ENCODE measurements at places on chromosomes 1 and 21.

DNA sequence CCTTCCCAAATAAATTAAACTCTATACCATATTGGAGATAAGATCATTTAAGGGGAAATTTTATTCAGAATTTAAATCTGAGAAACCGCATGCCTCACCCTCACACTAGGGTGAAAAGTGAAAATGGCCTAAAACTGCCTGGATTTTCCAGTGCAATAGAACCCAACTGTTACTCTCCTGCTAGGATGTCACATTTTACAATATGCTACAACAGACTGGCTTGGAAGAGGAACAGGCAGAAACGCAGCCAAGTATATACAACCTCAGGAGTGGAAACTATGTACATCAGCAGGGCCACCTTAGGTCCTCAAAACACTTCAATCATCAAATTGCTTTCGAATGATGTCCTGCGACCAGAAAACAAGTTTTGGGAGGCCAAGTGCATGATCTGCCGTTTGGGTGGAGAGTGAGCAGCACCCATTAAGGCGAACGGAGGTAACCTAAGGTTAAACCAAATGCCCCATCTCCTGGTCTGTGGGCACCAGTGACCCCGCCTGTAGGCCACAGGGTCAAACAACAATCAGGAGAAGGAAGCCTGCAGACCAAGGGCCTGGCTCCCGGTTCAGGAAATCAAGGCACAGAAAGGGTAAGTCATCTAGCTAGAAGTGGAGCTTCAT lies 4.9 kb downstream of the RCAN1 start:
- DNase-seq, result no peak

GRCh38 chr1:54609301-54609921 lies 13.9 kb downstream of the FAM151A start:
- DNase-seq, result no peak

DNA sequence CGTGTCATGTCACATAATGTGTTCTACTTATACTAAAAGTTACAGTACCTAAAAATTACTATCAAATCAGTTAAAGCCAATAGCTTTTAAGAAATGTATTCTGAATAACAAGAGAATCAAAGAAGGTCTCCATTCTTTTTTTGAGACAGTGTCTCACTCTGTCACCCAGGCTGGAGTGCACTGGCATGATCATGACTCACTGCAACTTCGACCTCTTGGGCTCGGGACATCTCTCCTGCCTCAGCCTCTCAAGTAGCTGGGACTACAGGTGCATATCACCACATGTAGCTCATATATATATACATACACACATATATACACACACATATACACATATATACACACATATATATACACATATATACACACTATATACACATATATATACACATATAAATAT lies 20.1 kb downstream of the COP1 start:
- no peak for DNase-seq

GRCh38 chr1:77398152-77398551 lies 116.3 kb downstream of the AK5 start:
- no peak for DNase-seq

- no peak for DNase-seq
Observed at GRCh38 chr1:212186427-212187207, 98.6 kb upstream of the PPP2R5A start.

DNA sequence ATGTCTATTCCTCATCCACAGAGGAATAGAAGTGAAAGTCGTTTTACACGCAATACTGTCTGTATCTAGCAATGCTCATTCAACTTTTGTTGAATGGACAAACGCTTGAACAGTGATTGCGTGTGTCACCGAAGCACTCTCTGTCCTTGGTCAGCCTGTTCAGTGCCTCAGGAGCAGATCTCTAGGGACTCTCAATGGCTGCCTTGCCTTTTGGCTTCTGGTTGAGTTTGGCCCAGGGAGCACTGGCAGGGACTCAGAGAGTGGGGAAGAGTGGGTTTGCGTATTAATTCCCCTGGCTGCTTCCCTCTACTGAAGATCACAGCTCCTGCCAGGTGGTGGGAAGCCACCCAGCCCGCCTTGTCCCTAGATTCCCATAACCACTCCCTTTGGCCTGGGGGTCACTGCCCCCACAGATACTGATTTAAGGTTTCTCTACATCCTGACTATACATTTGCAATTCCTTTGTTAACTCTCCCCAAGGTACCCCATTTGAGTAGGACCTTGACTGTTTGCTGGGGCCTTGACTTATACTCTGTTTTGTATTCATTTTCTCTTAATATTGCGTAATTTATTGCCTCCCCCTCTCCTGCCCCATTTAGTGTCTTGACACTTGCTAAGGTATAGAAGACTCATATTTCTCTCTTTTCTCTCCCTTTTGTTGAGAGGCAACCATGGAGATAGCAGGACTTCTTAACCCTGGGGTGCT lies 61.7 kb upstream of the USP24 start:
- no peak for DNase-seq

GRCh38 chr1:180899262-180899661 lies 13.4 kb upstream of the KIAA1614 start:
- peak; percentile 9 for DNase-seq

DNA sequence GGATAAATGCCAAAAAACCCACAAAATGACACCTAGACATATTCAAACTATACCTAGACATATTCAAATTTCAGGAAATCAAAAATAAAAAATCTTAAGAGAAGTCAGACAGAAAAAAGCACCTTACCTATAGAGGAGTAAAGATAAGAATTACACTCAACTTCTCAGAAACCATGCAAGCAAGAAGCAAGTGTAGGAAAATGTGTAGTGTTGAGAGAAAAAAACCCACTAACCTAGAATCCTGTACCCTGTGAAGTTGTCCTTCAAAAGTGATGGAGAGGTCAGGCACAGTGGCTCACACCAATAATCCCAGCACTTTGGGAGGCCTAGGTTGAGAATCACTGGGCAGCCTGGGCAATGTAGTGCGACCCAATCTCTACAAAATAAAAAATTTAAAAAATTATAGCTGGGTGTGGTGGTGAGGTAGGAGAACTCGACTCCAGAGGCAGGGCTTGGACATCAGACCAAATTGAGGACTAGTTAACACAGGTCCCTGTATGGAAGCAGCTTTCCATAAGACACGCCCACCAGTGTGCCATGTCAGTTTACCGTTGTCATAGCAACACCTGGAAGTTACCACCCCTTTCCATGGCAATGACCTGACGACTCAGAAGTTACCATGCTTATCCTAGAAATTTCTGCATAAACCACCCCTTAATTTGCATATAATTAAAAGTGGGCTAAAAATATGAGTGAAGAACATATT lies 20.7 kb downstream of the PDIK1L start:
- peak; percentile 33 for DNase-seq

DNA sequence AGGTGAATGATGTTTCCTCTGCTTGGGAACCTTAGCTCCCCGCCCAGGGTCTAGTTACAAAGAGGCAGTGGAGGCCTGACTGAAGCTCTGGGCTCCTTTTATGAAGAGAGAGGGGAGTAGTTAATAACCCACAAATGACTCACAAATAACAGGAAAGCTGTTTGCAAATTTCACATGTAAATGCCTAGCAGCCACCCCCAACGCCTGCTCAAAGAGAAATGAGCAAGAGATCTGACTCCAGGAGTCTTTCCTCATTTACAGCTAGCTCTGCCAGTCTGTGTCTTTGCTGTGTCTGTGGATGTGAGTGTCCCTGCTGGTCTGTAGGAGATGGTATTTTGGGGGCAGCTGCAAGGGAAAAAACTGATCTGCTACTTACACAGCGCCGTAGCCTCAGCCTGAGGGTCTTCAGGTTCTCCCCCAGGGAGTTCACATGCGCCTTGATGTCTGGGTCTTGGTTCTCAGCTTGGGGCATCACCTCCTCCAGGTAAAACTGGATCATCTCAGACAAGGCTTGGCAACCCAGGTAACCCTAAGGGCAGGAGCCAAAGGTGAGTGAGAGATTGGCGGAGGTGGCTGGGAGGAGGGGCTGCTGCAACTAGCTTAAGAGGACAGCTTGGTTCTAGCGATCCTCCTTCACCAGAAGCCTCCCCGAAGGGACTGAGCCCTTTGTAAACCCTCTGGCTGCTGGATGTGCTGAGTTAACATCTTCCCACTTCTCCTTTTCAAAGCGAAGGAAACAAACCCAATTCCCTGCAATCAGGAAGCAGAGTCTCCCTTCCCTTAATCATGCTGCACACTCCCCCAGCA lies at the start of gene IL19:
Gene IL19 (plus strand): TSS at position 243 of the 807 bp plus-strand sequence. CDS start 65,890 bp downstream, outside the sequence.
- peak; percentile 60 for DNase-seq

GRCh38 chr1:58717979-58718378 lies 18.1 kb upstream of the MYSM1 start:
- peak; percentile 44 for DNase-seq

DNA sequence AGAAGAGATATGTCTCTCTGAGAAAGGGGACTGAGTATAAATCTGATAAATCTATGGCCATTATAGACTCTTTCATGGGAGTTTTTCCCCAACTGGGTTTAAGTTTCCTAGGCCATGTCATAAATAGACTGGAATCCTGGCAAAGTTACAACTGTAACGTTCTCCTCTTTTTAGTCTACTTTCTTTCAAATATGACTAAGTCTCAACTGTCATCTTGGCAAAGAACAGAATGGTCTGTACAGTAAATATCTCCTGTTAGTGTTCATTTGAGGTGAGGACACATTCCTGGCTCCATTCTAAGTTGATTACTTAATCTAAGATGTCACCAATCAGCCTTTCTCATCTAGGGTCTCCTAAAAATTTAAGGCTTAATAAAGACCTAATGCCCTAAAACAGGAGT lies 300.5 kb downstream of the BRINP2 start:
- no peak for DNase-seq

- DNase-seq, result no peak
Observed at GRCh38 chr1:25862785-25863485, 3.7 kb upstream of the AUNIP start.

DNA sequence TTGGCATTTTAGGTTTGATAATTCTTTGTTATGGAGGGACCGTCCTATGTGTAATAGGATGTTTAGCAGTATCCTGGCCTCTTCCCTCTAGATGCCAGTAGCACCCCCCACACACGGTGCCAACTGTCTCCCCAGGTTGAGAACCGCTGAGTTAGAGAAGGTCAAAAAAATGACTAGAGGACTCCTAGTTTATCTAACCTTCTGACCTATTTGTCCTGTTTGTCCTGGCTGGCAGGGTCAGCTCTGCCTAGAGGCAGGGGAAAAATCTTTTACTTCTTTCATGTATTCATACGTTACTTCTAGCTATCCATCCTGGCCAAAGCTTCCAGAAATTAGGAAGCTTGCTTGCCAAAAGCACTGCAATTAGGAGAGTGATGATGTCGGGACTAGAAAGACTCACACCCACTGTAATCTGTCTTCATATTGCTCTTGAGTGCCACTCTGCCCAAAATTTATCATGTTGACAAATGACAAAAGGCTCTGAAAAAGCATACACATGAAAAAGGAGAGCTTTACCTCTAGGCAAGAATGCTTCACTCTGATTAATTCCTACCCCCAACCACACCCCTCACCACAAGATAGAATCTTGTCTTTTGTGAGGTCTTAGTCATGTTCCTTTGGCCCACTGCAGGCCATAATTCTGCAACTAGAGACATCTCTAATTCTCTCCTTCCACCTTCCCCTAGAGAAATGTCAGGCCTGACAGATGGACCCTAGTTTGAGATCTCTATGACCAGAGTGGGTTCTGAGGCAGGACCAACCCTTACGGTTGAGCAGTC lies 14.4 kb upstream of the AKR1A1 start:
- no peak for DNase-seq

- DNase-seq, result no peak
Observed at GRCh38 chr1:83910461-83910860, 88.5 kb downstream of the TTLL7 start.

- DNase-seq, result peak; percentile 54
Observed at GRCh38 chr1:85587841-85588240, 7.3 kb downstream of the CCN1 start.

DNA sequence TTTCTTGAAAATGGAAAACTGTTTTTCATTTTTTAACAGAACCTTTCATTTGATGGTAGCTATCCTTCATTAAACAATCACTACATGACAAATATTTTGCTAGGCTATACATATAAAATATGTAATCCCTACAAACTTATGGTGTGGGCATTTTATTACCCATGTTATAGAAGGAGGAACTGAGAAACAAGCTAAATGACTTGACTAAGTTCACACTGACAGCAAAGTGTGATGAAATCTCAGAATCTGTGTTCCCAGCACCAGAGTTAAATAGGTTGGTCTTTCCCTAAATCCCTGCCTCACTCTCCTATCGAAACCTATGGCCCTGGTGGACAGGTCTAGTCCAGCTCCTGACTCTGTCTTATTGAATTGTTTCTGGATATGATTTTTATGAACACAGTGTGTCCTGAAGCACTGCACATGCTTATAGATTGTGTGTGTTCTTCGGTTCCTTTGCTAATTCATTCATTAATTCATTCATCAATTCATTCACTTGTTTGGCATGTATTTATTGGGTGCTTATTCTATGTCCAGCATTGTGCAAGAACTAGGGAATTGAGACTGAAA lies 301.0 kb downstream of the GRIK1 start:
- no peak for DNase-seq

- no peak for DNase-seq
Observed at GRCh38 chr1:24414775-24415333, 748 bp upstream of the NIPAL3 start.

GRCh38 chr1:38328278-38329035 lies 281.9 kb upstream of the POU3F1 start:
- DNase-seq, result no peak

DNA sequence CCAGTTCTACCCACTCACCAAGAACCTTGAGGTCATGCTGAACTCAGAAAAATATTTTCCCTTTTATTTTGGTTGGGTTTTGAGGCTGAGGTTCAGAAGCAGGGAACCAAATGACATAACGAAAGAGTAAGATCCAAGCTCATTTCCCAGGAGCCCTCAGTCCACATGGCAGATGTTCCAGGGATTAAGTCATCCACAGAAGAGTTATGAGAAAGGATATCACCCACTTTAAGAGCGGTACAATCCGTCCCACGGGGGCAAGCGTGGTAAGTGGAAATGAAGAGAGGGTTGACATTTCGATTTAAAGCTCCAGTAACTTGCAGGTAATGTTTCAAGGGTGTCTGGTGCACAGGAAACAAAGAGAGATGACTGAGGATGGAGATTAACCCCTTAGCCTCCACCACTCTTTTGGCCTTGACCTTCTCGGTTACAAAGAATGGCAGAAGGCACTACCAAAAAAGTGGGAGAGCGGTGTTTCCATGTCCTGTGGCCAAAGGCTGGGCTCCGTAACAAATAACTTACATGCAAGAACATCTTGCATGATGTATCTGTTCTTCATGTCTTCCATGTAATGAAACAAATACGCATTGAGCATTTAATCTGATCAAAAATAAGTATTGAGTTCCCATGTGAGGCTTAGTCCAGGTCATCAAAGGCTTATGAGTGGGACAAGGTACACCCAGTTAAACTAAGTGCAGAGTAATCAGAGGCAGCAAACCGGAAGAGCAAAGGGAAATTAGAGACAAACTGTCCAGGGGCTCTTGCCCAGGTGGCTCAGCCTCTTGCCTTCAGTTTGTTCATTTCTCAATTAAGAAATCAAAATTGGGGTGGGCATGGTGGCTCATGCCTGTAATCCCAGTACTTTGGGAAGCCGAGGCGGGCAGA lies 241.4 kb downstream of the TOMM20 start:
- DNase-seq, result peak; percentile 71

GRCh38 chr1:3869751-3870301 lies 12.6 kb downstream of the DFFB start:
- no peak for DNase-seq

Data from EH (cell line).